MV-4-11 (cell line): ENCODE measurements at places on chromosomes 16 and 17.

- DNase-seq, result no peak
These were observed 381 bp downstream of the CTNS start for GRCh38 chr17:3636908-3637373.

GRCh38 chr16:69109486-69110270, 4.2 kb downstream of the HAS3 start:
- no peak for DNase-seq

DNA sequence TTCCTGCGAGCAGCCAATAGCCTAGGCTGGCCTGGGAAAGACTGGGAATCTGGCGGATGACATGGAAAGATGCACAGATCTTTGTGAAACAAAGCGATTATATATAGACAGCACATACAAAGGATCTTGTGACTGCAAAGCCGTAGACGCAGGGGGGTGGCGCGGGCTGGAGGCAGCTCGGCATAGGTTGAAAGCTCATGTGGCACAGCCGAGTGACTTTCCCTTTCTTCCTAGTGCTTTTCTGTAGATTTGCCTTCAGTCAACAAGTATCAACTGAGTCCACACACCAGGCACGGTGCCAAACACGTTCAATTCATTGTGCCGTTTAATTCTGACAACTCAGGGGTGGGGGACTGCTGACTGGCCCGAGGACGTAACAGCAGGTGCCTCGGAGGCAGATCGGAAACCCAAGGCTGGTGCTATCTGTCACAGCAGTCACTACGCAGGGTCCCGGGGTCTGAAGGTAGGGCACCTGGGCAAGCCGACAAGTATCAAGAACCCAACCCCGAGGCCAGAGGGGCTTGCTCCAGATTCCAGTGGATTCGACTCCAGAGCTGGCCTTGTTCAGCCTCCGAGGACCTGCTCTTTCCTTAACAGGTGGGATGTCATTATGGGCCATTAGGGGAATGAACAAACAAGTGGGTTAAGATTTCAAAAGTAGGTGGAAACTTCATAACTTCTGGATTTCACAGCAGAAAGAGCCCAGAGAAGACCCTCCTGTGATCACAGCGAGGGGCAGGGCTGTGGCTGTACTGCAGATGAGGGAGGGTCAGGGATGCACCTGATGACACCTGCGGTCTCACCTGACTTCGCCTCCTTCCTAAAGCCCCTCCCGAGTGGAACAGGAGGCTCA, 5.9 kb downstream of the PAM16 start:
- DNase-seq, result no peak

DNA sequence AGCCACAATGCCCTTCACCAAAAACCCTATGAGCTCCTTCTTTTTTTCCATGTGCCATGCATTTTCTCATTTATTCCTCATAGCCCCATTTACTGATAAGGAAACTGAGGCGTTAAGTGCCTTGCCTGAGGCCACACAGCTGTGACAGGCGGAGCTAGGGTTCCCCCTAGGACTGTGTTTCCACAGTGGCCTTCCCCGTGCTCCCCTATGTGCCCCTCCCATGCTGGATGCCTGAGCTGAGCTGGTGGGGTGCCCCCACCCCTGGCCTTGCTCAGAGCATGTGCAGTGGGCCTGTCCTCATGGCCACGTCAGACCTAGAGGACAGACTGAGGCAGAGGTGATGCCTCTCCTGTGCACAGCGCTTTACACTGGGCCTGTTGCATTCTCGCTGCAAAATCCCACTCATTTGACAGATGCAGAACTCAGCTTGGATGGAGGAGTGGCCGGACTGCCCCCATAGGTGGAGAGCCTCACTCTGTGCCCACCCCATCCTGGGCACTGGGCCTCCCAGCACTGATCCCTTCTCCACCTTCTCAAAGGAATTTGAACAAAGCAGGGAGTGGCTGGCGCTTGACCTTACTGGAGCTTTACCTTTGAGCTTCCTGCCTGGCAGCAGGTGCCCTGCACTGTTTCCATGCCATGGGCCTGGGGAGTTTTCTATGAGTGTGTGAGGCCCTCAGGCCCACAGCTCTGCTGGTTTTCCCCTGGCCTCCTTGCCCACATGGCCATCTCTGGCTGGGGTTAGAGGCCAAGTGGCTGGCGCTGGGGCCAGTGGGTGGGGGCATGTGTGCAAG, 2.6 kb downstream of the MAP2K3 start:
- no peak for DNase-seq

DNA sequence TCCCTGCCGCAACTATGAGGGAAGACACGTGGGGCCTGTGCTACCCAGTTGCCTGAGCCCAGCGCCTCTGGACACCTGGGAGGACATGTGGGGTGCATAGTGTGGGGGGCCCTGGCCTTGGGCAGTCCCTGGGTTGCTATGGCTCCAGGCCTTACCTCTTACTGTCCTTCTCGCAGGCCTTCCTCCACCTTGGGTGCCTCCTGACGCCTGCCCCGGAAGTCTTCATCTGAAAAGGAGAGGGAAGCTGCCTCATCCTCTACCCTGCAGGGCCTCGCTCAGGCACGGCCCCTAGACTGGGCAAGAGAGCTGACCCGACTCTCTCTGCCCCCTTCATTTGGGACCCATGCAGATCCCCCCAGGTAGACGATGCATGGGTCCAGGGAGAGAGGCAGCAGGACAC, 16.5 kb upstream of the MRPS23 start:
- no peak for DNase-seq

- peak; percentile 85 for DNase-seq
These were observed 69.9 kb downstream of the AKAP1 start for GRCh38 chr17:57154921-57155320.
